CD4-positive, alpha-beta T cell treated with Interferon alpha-2 for 1 hour (primary cell): ENCODE measurements at places on chromosomes 6 and 20.

DNA sequence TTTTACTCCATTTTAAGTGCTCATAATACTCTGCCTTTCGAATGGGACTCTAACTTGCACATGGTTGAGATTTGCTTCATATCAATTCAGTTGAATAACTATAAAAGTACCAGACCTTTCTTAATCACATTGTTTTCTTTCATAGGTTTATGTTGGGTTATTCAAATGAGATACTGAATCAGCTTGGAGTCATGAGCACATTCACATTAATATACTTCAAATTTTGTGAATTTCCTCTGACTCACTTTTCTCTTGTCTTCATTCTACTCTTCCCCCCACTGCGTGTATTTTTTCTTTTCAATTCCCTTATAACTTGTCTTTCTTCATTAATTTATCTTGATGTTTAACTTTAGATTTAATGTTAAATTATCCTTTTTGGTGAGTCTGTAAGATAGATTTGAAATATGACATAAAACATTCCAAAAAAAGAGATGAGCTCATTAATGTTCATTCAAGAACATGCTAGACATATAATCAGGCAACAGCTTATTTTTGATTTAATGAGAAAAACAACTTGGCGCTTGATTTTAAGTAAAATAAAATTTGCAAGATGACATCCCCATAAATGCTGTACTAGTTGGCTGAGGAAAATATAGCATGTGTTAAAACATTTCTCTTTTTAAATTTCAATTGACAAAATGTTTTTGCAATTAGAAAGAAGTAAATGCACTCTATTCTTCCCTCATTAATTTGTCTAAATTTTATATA lies 736.0 kb downstream of the CD109 start:
- DNase-seq: no peak

GRCh38 chr6:75077701-75078100 lies 128.2 kb downstream of the COL12A1 start:
- DNase-seq: no peak

DNA sequence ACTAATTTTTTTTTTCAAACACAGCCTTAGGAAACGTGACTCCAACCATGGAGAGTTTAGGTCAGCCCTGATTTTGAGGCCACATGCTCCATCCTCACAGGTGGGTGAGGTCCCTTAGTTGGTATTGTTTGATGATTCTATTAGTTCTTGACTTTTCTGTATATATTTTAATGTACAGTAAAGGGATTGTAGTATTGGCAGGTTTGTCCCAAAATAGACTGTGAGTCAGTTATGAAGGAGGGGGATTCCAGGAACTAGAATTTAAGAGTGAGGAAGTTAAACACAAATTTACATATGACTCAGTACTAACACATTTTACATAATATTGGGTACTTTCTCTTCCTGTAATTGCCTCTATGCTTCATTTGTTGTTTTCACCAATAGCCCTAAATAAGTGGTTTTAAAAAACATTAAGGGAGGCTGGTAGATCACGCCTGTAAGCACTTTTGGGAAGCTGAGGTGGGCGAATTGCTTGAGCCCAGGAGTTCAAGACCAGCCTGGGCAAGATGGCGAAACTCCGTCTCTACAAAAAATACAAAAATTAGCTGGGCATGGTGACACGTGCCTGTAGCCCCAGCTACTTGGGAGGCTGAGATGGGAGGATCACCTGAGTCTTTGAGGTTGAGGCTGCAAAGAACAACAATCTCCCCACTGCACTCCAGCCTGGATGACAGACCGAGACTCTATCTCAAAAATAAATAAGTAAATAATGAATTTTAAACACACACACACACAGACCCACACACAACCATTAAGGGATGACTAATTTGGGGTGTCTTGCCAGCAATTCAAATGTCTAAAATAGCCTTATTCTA lies 81.8 kb downstream of the SGK1 start:
- DNase-seq: peak; percentile 34

- DNase-seq: no peak
These were observed 22.9 kb downstream of the RAB44 start for GRCh38 chr6:36720251-36721141.

- no peak for DNase-seq
These were observed 49.8 kb downstream of the IRF4 start for GRCh38 chr6:441126-441920.

- DNase-seq: no peak
These were observed 21.8 kb upstream of the MROH8 start for GRCh38 chr20:37200926-37201826.

DNA sequence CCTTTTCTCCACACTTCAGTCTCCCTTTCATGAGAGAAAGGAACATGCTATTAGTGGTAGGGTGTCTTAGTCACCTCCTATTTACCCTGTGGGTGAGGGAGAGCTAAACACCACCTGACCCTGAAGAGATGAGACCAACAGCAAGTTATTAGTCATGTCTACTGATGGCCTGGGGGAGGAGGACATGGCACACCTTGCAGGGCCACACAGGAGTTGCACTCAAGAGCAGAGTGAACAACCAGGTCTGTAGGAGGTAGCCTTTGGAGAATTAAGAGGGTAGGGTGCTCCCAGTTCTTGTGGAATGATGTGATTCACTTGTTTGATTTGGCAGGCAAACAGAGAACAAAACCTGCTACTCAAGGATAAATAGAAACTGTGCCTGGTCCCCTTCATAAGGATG lies 82.7 kb upstream of the FABP7 start:
- no peak for DNase-seq

GRCh38 chr6:31657406-31658157 lies 1.9 kb downstream of the APOM start:
- DNase-seq: peak; percentile 42
